ENCODE measurements at places on chromosomes 12 and 14. TPM values are rescaled to one million over a fixed set of nuclear protein-coding genes. Genes with fewer than 3 reads are reported as not detected.

The AQP6 gene
- total RNA-seq = not detected

The ZFC3H1 gene
- total RNA-seq = 122 TPM

The AKAP5 gene
- total RNA-seq = 0.16 TPM

The CACNA2D4 gene
- total RNA-seq = 18.1 TPM

The NKX2-1 gene
- total RNA-seq = not detected

The NPFF gene
- total RNA-seq = not detected

The PTCSC3 gene
- total RNA-seq = not detected

The EFS gene
- not detected for total RNA-seq

The TMEM253 gene
- total RNA-seq = not detected

The EXOC3L4 gene
- not detected for total RNA-seq

The SDSL gene
- total RNA-seq = not detected

The SSPN gene
- 1.7 TPM for total RNA-seq

The KRT72 gene
- 0.60 TPM for total RNA-seq

The NGB gene
- total RNA-seq = not detected

The STAC3 gene
- 1.9 TPM for total RNA-seq

The BCAT1 gene
- 1.6 TPM for total RNA-seq

The CPNE6 gene
- not detected for total RNA-seq

The ITPK1 gene
- total RNA-seq = 36.1 TPM

The AICDA gene
- not detected for total RNA-seq

The RAD9B gene
- total RNA-seq = 0.37 TPM

The PDE6H gene
- not detected for total RNA-seq

The MYO1H gene
- not detected for total RNA-seq

The LTA4H gene
- total RNA-seq = 60.5 TPM

The PMEL gene
- 0.63 TPM for total RNA-seq

The KRT78 gene
- total RNA-seq = not detected

The IL26 gene
- total RNA-seq = not detected

The RD3L gene
- total RNA-seq = 0.86 TPM

The SCN8A gene
- total RNA-seq = 0.35 TPM

The ADCY6 gene
- 0.70 TPM for total RNA-seq

The TESPA1 gene
- total RNA-seq = 121 TPM

The RASSF9 gene
- not detected for total RNA-seq

The DEPDC4 gene
- not detected for total RNA-seq

The DUSP16 gene
- 81.1 TPM for total RNA-seq

The RNASE7 gene
- total RNA-seq = not detected

The CYP46A1 gene
- 0.29 TPM for total RNA-seq

The TAS2R43 gene
- 2.4 TPM for total RNA-seq

The KRT73 gene
- 0.40 TPM for total RNA-seq

The BMAL2 gene
- total RNA-seq = 1.2 TPM

The SLC6A15 gene
- not detected for total RNA-seq

The OTUB2 gene
- total RNA-seq = 0.12 TPM

The OR10AD1 gene
- total RNA-seq = not detected
